ENCODE measurements at places on chromosomes 13 and 19. TPM values are rescaled to one million over a fixed set of nuclear protein-coding genes. Genes with fewer than 3 reads are reported as not detected.
A peak's percentile ranks its signal among the peaks of the same experiment; 100 is the strongest.

DNA sequence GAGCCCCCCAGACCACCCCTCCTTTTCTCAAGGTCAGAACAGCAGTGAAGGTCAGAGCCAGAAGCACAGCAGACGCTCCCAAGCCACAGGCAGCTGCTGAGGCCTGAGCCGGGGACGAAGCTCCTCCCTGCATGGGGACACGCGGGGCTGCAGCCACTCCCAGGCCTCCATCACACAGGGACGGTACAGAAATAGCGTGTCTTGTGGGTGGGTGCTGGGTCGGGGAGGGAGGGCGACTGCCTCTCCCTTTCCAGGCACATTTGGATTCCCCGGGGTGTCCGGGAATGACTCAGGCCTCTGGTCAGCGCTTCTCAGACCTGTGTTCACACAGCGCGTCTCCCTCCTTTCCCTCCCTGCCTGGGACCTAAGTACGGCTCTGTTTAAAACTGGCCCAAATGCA is 33.2 kb downstream of the RASA3 start:
- DNase-seq: peak; percentile 60

GRCh38 chr19:55212447-55212846 is 3.1 kb upstream of the PTPRH start:
- DNase-seq: peak; percentile 98

DNA sequence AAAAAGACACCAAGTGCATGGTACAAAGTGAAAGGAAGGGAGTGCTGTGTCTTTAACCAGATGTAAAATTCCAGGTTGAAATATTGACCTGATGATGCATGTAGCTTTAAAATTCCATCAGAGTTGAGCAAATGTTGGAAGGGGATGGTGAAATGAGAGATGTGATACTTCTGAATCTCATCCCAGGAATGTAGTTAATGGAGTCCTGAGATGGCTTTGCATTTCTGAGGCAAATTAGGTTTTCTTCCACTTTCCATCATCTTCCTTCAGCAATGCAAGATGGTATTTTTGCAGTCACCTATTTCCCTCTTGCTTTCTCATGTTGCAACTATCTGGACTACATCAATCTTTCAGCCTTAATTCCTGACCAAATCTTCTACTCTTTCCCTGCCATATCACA is 194.1 kb upstream of the MIR17HG start:
- no peak for DNase-seq

The SMIM44 gene
- total RNA-seq: 0.60 TPM

DNA sequence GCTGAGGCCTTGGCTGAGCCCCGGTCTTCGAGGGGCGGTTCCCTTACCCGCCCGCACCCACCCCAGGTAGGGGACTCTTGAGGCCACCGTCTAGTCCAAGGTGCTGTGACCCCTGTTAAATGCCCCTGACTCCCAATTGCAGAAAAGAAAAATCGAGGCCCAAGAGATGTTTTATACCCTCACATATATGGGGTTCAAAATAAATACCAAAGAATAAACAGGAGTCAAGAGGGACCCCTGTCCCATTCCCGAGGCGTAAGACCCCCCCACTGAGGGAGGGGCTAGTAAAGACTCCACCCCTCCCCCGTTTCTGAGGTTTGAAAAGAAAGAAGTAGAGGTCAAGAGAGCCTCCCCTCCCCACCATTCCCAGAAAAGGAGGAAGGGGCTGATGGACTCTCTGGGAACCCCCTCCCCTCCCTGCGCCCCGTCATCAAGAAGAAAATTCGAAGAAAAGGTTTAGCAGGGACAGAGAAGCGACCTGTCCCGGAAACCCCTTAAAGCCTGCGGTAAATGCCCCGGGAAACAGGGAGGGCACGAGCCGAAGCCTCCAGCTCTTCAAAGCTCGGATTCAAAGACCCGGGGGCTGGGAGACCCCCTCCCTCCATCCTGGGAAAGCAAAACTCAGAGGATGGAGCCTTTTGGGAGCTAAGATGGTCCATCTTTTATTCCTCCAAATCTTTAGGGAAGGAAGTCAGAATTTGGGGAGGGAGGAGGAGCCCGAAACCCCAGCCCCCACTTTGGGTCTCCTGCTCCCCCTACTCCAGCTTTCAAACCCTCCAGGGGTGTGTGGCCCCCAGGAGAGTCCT is 755 bp upstream of the RAB3A start:
- no peak for DNase-seq

- peak; percentile 89 for DNase-seq
These were observed 6.8 kb downstream of the ANO8 start for GRCh38 chr19:17327654-17328516.

The ZNF723 gene
- not detected for total RNA-seq

DNA sequence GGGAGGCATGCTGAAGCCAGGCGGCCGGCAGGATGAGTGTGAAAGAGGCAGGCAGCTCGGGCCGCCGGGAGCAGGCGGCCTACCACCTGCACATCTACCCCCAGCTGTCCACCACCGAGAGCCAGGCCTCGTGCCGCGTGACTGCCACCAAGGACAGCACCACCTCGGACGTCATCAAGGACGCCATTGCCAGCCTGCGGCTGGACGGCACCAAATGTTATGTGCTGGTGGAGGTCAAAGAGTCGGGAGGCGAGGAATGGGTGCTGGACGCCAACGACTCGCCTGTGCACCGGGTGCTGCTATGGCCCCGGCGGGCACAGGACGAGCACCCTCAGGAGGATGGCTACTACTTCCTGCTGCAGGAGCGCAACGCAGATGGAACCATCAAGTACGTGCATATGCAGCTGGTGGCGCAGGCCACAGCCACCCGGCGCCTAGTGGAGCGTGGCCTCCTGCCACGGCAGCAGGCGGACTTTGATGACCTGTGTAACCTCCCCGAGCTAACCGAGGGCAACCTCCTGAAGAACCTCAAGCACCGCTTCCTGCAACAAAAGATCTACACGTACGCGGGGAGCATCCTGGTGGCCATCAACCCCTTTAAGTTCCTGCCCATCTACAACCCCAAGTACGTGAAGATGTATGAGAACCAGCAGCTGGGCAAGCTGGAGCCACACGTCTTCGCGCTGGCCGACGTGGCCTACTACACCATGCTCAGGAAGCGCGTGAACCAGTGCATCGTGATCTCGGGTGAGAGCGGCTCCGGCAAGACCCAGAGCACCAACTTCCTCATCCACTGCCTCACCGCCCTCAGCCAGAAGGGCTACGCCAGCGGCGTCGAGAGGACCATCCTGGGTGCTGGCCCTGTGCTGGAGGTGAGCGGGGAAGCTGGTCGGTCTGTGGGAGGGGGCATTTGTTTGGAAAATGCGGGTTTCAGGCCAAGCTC is 26.4 kb downstream of the MYO9B start:
- DNase-seq: no peak

DNA sequence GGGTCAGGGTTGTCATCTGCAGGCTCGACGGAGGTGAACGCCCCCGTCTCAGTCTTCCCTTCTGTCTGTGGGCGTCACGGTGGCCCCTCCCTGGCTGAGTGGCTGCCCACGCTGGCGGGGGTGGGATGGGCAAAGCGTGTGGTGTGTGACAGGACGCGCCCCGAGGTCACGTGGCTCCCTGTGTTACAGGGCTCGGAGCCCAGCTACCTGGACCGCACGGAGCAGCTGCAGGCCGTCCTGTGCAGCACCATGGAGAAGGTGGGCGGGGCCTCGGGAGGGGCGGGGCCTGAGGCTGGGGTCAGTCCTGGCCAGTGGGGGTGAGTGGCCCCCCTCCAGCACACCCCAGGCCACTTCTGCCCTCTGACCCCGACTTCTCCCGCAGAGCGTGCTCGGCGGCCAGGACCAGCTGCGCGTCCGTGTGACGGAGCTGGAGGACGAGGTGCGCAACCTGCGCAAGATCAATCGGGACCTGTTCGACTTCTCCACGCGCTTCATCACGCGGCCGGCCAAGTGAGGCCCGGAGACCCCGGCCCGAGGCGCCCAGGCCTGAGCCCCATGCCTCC is 6.3 kb upstream of the GRIN3B start:
- DNase-seq: no peak

- no peak for DNase-seq
These were observed 40.7 kb downstream of the SMAD9 start for GRCh38 chr13:36879218-36879938.

DNA sequence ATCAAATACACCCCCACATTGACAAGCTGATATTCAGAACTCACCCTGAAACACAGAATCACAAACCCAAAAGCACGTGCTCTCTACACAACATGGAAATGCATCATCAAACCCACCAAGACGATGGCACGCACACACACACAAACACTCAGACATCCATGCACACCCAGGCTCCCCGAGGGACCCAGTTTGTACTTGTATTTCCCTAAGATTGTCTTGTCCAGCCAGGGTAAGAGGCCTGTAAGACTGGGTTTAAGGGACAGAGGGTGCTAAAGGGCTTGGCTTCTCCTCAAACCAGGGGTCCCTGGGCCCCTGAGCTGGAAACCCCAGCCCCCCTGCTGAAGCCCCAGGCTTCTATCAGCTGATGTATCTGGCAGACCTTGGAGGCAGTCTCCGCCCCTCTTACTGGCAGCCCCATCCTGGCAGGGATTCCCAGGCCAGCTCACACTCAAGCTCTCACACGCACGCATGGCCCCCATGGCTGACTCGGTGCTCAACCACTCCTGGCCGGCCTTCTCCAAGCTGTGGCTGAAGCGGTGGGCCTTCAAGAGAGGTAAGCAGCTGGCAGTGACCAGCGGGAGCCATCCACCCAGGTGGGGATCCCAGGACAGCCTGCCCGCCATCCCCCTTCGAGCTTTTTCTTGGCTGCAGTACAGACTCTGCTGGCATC is 6.5 kb downstream of the ARHGEF18 start:
- DNase-seq: no peak

GRCh38 chr13:93409816-93410215 is 183.2 kb downstream of the GPC6 start:
- DNase-seq: no peak

The ZNF878 gene
- total RNA-seq: not detected

DNA sequence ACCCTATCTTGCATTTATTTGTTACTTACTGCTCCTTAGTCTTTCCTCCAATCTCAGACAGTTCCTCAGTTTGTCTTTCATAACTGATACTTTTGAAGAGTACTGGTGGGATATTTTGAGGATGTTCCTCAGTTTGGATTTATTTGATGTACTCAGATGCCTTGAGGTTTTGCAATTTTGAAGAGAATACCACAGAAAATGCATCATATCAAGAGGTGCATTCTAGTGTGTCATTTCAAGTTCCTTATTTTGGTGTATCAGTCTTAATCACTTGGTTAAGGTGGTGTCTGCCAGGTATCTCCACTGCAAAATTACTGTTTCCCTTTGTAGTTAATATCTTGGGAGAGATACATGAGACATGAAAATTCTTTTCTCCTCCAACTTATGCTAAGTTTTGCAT is 75.1 kb downstream of the URI1 start:
- no peak for DNase-seq

All from HT-29 (cell line).